Posterior vena cava (tissue), 2 donors: ENCODE measurements at places on chromosomes 3 and 15. TPM values are rescaled to one million over a fixed set of nuclear protein-coding genes. Genes with fewer than 3 reads are reported as not detected.

DNA sequence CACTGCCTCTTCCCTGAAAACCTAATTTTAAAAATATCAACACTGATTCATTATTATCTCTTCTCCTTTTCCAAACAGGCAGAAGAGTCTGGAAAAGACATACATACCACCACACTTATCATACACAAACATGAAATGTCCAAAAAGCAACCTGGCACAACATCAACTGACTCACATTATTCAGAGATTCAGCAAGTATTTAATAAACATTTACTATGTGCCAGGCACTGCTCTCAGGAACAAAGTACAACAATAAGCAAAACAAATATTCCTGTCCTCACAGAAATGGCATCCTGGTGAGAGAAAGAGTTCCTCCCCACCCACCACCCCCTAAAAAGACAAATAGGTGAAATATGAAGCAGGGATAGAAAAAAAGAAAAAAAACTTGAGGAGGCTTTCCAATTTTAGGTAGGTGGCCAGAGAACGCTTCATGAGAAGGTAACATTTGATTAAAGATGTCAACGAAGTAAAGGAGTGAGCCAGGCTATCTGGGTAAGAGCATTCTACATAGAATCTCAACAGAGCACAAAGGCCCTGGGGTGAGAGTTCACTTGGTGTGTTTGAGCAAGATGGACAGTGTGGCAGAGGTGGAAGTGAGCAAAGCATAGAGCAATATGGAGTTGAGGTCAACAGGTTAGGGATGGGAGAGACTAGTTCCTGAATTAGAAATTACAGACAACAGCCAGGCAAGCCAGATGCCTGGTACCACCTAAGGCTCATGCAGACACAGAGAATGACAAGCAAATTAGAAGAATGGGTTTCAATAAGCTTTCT, 141.7 kb downstream of the OSBPL10 start:
- no peak for DNase-seq

The SEMA3G gene
- total RNA-seq, result 17.7 TPM

DNA sequence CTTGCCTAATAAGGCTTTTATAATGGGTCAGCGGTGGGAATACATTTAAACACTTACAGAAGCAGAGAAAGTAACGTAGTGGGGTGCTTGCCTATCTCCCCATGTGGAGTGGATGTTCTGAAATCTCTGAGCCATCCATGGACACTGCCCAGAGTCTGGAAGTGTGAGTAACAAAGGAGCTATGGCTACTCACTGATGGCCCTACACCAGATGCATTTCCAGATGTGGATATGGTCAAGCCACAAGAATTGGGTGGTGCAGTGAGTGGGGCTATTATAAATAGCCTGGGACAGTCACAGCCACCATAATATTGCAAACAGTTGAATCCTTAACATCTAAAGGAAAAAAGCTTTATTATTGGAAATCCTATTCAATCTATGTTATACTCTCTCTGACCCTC, 96.6 kb downstream of the CGNL1 start:
- no peak for DNase-seq

DNA sequence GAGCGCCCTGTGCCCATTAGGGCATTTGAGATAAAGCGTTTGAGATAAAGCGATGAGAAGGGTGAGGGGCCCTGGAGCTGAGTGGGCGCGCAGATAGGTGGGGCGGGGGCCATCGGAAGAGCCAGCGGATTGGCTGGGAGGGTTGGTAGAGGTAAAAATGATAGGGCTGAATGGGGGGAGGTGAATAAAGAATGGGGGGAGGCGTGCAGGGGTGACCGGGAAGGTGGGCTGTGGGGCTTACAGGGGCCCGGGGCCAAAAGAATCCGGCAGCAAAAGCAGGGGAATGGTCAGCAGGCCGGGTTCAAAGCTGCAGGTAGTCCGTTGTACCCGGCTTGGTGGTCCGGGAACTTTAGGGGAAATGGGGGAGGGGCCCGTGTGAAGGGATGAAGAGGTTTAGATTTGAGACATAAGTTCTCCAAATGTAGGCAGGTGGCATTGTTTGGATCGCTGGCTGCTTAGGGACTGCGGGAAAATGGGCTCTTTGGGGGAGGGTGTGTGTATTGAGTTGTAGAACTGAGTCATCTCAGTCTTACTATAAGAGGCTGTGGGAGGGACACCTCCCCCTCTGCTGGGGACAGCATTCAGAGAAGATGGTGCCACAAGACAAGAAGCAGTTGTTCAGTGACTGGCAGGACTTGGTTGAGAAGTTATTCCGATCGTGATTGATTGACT, 610 bp downstream of the ARID3B start:
- DNase-seq, result no peak

The IMPG2 gene
- total RNA-seq, result 0.65 TPM

The CCR1 gene
- total RNA-seq, result 23.7 TPM

GRCh38 chr15:71291723-71292122, 176.5 kb downstream of the THSD4 start:
- no peak for DNase-seq

- DNase-seq, result no peak
These were observed 456.0 kb downstream of the TUSC7 start for GRCh38 chr3:117165601-117166051.

DNA sequence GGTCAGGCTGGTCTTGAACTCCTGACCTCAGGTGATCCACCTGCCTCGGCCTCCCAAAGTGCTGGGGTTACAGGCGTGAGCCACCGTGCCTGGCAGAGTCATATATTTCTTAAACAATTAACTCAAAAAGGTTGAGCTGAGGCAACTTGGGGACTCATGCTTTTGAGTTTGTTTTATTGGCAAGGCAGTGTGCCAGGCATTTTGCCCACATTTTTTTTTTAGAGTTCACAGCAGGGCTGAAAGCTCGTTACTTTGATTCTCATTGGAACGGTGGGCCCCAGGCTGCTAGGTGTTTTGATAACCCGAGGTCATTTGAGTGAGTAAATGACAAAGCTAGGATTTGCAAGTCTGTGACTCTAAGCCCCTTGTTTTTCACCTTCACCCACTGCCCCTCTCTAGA, 76.2 kb downstream of the CCK start:
- DNase-seq, result no peak

The ITIH1 gene
- total RNA-seq, result 1.3 TPM

GRCh38 chr15:57734860-57735259, 28.3 kb downstream of the POLR2M start:
- no peak for DNase-seq
